ENCODE measurements at places on chromosomes 1 and 21.

DNA sequence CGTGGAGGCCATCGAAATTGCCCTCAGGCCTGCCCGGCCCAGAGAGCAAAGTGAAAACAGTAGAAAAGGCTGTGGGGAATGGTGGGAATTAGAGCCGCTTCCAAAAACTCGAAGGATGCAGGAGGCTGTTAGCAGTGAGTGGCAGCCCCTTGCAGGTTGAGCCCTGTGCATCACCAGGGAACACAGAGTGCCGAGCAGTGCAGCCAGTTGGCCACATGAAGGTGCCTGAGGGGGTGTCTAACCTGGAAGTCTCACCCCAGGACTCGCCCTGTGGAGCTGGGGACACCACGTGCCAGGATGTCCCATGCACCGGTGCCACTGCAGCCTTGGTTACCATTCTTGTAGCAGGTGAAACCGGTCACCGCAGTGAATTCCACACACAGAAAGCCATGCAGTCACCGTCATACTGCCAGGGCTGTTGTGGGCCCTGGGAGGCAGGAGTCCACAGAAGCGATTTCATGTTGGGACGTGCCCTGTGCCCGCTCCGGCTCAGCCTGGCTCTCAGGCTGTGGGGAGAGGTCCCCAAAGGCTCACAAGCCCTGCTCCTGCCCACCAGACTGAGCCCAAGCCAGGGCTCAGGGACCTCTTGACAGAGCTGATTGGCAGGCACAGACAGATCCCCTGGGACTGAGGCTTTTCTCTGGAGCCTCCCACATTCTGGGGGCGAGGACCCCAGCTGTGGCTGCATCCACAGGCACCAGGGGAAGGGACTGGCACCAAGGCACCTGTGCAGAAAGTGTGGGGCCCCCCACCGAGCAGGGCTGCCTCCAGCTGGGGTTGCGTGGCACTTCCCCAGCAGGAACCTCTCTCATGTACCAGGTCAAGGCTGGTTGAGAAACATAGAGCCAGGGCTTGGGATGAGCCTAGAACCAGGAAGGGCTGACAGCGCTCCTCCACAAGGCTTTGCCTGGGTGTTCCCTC is 16.7 kb upstream of the ACTRT2 start:
- no peak for DNase-seq

- no peak for DNase-seq
These were observed 83.3 kb downstream of the FBXO2 start for GRCh38 chr1:11570821-11571380.

DNA sequence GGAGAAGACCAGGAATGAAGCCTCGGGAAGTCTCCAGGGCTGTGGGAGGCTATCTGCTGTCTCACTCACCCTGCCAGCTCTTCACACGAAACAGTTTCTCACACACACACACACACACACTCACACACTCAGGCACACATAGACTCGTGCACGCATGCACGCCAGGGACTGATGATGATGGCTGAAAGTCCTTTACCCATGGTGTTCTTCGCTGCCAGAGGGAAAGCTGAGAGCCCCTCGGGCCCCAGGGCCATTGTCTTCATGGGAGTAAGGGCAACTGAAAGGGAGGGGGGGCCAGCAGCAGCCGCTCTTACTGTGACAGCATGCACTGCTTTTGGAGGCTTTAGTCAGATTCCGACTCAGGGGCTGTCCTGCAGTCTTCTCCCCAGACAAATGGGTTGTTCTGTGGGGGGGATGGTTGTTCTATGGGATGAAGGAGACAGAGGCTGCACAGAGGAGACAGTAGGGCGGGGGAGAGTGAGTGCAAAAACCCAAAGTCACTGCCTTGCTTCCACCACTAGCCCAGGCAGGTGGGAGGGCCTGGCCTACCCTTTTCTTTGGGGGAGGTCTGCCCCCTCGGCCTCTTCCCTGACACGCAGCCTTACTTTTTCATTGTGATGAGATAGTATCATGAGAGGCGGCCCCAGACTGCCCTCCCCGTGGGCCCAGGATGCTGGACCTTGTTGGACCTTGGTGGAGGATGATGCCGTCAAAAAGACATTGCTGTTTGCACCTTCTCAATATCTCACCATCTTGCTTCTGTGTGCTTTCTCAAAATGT is 29.0 kb downstream of the STUM start:
- DNase-seq = no peak

DNA sequence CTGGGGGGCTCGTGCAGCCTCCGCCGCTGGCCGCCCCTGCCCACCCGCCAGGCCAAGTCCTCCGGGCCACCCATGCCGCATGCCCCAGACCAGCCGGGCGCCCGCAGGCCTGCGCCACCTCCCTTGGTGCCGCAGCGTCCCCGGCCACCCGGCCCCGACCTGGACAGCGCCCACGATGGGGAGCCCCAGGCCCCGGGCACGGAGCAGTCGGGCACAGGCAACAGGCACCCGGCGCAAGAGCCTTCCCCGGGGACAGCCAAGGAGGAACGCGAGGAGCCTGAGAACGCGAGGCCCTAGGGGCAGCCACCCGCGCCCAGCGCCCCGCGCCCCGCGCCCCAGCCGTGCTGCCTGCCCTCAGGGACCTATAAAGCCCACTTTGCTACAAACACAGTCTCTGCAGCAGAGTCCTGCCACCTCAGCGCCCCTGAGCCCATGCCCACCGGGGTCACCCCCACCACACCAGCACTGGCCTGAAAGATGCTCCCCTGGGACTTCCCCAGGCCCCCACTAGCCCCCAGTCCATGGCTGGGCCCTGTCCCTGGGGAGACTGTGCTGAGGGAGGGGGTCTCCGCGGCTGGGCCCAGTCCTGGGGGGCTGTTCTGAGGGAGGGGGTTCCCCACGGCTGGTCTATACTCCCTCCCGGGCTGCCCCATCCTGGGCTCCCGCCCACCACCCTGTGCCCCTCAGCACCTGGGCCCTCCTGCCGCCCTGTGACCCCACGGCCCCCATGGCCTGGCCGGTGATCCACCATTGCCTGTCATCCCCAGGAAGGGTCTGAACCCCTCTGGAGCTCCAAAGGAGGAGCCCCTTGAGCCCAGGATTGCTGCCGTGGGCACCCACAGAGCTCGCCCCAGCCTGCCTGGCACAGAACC is 8.6 kb downstream of the TNFRSF18 start:
- no peak for DNase-seq

- DNase-seq = no peak
These were observed 1.4 kb upstream of the B4GALT2 start for GRCh38 chr1:43977376-43978263.

- no peak for DNase-seq
These were observed 11.3 kb downstream of the LRRC8C start for GRCh38 chr1:89644119-89644814.

DNA sequence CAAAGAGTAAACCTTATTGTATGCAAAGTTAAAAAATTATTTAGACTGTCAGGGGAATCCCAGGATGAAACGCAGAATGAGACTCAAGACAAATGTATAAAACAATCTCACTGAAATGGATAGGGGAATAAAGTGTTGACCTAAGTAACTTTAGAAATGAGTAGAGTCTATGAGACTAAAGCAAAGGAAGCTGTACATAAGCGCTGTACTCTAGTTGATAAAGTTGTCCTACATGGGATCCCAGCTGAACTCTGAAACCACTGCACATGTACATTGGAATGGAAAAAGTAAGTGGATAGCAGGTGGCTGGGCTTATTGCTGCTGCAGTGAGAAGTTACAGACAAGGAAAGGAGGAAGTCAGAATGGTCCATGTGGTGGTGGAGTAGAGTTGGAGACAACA is 18.7 kb downstream of the MMEL1 start:
- no peak for DNase-seq

GRCh38 chr1:210527091-210527490 is 198.4 kb downstream of the HHAT start:
- DNase-seq = no peak

DNA sequence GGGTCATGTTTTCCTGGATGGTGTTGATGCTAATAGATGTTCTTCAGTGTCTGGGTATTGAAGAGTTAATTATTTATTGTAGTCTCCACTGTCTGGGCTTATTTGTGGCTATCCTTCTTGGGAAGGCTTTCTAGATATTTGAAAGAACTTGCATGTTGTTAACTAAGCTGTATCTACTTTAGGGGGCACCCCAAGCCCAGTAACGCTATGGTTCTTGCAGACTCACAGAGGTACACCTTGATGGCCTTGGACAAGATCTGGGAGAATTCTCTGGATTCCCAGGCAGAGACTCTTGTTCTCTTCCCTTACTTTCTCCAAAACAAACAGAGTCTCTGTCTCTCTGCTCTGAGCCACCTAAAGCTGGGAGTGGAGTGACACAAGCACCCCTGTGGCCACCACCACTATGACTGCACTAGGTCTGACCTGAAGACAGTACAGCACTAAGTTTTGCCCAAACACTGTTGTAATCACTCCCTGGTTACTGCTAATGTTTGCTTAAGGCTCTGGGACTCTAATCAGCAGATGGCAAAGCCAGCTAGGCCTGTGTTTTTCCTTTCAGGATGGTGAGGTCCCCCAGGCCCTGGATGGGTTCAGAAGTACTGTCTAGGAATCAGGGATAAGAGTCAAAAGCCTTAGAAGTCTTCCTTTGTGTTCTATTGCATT is 76.5 kb upstream of the C1orf21 start:
- DNase-seq = no peak

DNA sequence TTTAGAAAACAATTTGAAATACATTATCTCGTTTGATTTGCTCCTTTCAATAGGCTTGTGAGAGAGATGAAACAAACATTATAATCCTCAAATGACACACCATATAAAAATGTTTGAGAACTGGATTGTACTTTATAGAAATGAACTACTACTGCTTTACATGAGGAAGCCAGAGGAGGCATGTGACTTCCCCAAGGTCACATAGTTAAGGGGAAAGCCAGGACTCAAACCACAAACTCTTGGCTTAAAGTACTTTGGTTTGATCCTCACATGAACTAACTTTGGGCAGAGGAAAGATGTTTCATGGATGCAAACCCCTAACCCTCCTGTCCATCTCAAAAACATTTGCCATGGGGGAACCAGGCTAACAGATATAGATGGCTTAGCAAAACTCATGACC is 4.7 kb downstream of the ARHGEF11 start:
- DNase-seq = no peak

- peak; percentile 50 for DNase-seq
These were observed 12.9 kb upstream of the SPEN start for GRCh38 chr1:15834406-15835204.

DNA sequence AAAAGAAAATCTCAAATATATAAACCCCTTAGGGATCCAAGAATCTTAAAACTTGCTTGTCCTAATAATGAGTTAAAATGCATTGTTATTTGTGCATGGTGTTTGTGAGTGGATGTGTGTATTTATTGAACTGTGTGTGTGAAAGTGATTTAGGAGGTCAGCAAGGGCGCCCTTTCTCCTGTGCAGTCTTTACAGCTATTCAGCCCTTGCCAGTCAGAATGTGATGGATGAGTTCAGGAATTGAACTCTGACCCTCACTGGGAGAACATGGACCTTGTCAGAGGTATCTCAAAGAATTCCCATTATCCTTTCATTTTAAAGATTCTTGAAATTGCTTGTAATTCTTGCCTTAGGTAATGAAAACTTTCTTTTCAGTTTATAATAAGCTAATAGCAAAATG is 493.0 kb upstream of the ADGRL4 start:
- no peak for DNase-seq
